ENCODE measurements at places on chromosomes 6 and 20. TPM values are rescaled to one million over a fixed set of nuclear protein-coding genes. Genes with fewer than 3 reads are reported as not detected.
A peak's percentile ranks its signal among the peaks of the same experiment; 100 is the strongest.

Gene ARHGAP18
- polyA plus RNA-seq, result 5.6 TPM

Gene TTK
- polyA plus RNA-seq, result 2.8 TPM

- H3K36me3 ChIP-seq, result no peaks in the 10 kb centered on the region
- no peaks in the 10 kb centered on the region for H3K4me1 ChIP-seq
- no peak overlapping the region for H3K27ac ChIP-seq
- H3K27me3 ChIP-seq, result no peaks in the 10 kb centered on the region
- DNase-seq, result no peak
Measured at GRCh38 chr20:8587251-8587650, 455.2 kb downstream of the PLCB1 start.

DNA sequence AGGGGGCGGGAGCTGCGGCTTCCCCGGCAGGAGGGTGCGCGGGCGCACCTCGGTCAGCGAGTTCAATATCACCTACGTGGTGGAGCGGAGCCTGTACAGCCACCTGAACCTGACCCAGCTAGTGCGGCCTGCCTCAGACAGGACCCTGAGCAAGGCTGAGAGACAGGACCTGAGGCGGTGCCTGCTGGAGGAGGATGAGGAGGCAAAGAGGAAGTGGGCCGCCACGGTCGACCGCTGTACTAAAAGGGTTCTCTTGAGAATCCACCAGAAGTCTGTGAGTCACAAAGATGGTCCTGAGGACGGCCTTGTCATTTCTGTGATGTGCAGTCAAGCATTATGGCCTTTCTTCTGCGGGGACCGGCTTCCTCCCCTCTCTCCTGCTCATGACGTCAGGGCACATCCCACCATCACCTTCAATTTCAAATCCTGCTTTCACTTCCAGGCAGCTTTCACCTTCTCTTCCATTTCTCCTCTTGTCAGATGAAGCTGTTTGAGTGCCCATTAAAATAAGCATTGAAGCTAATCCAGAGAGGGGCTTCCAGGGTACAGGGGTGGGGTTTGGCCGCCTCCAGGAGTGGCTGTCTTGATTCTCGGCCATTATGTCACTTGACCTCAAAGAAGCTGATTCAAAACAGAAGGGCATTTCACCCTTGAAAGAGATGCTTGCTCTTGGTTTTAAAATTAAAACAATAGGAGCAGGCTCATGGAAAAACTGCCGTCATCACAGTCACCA is 177.6 kb downstream of the SASH1 start:
- no peaks in the 10 kb centered on the region for H3K27me3 ChIP-seq
- DNase-seq, result peak; percentile 91
- H3K4me3 ChIP-seq, result no peak overlapping the region

DNA sequence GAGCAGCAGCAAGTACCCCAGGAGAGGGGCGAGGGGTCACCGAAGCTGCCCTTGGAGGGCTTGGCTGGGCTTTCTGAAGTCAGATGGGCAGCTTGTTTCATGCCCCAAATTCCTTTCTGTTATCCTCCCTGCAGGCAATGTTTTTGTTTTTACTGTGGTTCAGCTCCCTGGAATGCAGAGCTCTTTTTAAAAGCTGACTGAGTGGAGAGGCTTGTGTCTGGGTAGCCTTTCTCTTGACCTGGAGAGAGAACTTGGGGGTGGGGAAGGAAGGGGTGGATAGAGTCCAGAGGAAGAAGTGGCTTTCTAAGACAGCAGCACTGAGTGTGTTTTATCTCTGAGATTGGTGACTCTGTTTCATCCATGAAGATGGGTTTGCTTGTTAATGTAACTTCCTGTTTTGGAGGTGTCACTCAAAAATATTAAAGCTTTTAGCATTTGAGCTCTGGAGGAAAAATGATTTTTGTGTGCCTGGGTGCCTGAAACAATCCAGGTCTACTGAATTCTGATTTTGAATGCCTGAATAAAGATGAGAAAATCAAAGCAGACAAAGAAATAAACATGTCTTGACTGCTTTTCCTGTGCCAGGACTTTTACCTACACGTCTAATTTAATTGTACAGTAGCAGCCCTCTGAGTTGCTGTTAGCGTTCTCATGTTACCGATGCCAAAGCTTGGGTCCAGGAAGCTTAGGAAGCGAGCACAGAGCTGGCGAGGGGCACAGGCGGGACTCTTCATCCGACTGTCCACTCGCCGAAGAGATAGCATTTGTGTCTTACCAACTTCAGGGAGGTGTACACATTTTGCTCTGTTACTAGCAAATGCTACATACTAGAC is 78.2 kb upstream of the EEF1E1 start:
- H3K4me3 ChIP-seq, result no peak overlapping the region
- H3K27ac ChIP-seq, result no peak overlapping the region
- H3K27me3 ChIP-seq, result no peaks in the 10 kb centered on the region

Gene PLCB1
- 1.0 TPM for polyA plus RNA-seq
